ENCODE measurements at places on chromosomes 2 and 18.

GRCh38 chr2:85748039-85748734 lies 5.6 kb upstream of the ATOH8 start:
- DNase-seq = no peak

DNA sequence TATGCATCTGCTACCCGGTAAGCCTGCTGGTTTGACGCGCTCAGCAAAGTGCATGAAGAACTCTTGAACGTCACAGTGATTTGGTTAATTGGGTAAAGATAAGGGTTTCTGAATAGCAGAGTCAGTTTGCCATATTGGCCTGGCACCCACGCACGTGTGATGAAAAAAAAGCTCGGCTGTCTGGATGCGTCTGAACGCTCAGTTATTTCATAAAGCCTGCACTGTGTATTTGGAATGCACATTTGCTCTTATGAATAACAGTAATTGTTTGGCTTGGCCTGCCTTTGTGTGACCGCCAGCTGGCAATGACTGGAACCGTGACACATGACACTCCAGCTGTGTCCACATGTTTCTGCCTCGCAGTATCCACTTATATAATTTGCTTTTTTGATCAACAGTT lies 129.2 kb upstream of the MEIS1 start:
- no peak for DNase-seq

DNA sequence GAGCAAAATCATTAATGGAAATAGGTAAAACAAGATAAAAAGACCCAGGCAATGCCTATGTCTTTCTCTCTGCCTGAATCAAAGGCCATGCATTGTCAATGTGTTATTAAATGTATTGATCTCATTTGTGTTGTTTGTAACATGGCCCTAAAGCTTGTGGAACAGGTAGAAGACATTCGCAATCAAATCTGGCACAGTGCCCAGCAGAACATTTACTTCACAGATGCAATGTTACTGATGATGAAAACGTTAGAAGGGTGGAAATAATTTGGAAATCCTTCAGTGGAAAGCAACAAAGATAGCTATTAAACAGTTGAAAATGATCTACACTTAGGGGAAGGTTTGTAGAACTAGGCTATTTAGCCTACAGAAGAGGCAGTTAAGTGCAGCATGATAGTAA lies 368.2 kb downstream of the EPHA4 start:
- no peak for DNase-seq

DNA sequence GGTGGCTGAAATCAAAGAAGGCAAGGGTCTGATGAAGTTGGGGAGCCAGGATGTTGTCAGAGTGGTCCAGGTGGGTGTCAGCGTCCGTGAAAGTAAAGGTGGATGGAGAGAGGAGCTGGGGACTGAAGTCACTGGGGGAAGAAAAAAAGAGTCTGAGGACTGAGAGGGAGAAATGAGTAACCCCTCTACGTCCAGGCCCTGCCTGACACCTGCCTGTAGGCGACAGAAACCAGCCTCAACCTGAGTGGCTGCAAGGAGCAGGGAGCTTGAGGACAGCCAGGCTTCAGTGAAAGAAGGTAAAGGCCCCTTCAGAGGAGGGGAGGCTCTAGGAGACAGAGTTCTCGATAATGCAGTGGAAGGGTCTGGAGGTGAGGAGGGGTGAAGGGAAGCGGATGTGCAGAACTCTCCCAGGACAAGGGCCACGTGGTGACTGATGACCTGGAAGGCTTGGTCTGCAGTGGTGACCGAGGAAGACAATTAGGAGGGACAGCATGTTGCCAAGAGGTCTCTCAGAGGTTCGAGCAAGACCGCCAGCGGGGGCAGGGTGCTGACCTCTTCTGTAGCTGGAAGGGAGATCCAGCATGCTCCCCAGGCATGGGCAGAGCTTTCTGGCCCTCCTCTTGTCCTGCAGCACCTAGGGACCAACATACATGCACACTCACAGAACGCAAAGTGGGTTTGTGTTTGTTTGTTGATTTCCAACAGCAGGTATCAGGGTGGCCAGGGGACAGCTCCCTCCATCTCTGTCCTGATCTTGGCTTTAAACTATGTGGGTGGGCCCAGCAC lies 86.6 kb upstream of the TMEM247 start:
- DNase-seq = no peak

- DNase-seq = no peak
Observed at GRCh38 chr2:98601532-98602132, 6.7 kb downstream of the COA5 start.

- no peak for DNase-seq
Observed at GRCh38 chr2:105038383-105039061, 653 bp downstream of the MRPS9 start.

DNA sequence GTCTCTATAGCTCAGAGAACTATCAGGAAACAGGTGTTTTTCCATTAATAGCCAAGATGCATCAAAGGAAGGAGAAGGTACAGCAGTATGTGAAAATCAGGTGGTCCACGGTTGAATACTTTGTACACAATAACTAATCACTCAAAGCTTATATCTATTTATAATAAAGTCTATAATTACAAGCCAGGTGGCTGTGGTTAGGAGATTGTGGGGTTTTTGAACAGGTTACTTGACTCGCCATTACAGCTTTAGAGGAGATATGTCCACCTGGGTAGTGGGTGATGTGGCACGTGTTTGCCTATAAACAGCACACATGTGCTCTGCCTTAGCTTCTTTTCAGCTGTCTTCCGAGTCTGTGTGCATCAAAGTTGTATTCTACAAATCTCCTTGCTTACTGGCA lies 892.2 kb upstream of the ZEB2 start:
- no peak for DNase-seq

DNA sequence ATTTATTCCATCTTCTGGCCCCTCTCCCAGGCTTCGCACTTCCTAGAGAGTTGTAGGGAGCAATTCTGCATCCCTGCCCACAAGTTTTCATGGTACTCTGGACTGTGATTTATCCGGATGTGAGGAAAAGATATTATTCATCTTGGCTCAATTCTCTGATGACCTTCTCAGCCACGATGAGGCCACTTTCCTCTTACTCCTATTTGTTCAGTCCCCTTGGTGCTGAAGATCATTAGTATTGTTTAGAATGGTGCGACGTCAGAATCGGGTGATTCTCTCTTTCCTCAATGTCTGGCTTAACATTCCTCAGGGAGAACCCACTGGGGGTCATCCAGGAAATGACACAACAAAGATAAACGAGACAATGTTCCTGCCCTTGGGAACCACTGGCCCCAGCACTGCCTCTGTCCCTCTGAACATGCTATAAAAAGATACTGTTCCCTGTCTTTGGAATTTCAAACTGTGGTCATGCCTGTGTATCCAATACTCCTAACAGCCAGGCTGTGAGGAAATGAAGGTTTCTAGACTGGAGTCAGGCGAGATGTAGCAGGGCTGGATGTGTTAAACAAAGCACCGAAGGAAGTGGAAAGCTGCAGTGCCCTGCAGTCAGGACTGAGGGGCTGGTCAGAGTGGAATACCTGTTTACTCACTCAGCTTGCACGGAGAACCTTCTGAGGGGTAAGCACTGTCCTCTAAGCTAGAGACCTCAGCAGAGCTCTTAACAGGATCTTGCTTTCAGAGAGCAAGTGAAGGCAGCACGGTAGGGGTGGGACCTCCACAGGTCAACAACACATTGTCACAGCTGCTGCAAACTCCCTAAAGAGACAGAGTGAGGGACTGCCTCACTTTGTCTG lies 12.9 kb upstream of the GLI2 start:
- DNase-seq = no peak

DNA sequence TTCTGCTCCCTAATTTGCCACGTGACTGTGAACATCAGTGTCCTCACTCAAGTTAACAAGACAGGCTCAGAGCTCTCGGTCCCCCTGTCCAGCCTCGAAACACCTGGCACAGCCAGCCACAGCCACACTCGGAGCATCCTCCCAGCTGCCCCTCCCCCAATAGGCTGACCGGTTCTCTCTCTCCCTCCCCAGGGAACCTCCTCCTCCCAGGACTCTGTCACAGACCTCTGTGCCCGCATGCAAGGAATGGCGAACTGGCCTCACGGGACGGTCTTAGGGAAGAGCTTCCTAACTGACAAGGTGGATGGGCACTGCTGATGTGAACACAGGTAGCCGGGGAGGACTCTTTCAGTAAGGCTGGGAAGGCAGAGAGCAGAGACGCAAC lies 18.8 kb downstream of the CYP26B1 start:
- no peak for DNase-seq

- no peak for DNase-seq
Observed at GRCh38 chr2:29775937-29776336, 145.4 kb downstream of the ALK start.

DNA sequence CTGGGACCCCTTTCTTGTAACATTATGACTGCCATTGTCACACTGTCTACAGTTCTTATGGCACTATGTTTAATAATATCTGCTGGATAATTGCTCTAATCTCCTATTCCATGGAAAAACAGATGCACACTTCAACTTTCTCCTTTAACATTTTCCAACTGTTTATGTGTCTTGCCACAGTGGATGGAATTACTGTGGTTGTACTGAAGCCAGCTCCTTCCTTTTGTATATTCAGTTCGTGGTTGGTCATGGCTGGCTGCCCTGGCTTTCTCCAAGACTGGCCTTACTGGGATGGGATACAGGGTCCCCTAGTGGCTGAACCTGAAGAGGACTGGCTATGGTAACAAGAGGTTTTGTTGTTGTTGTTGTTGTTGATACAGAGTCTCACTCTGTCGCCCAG lies 113.9 kb downstream of the SS18 start:
- no peak for DNase-seq

DNA sequence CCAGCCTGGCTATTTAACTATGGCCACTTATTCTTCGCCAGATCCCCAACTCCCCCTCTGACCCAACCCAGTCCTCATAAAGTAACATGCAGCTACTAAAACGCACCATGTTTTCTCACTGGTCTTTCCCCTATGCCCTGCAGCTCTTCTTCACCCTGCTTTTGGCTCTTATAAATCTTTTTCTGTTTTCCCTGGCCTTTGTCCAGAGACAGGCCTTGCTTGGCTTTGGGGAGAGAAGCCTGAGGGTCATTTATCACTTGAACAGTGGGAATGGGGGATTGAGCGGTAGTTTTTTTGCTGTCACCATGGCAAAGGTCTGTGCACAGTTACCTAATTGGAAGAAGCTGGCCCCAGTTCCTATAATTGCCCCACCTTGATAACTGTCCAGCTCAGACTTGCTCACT lies 202.9 kb upstream of the NT5C1B start:
- DNase-seq = no peak

DNA sequence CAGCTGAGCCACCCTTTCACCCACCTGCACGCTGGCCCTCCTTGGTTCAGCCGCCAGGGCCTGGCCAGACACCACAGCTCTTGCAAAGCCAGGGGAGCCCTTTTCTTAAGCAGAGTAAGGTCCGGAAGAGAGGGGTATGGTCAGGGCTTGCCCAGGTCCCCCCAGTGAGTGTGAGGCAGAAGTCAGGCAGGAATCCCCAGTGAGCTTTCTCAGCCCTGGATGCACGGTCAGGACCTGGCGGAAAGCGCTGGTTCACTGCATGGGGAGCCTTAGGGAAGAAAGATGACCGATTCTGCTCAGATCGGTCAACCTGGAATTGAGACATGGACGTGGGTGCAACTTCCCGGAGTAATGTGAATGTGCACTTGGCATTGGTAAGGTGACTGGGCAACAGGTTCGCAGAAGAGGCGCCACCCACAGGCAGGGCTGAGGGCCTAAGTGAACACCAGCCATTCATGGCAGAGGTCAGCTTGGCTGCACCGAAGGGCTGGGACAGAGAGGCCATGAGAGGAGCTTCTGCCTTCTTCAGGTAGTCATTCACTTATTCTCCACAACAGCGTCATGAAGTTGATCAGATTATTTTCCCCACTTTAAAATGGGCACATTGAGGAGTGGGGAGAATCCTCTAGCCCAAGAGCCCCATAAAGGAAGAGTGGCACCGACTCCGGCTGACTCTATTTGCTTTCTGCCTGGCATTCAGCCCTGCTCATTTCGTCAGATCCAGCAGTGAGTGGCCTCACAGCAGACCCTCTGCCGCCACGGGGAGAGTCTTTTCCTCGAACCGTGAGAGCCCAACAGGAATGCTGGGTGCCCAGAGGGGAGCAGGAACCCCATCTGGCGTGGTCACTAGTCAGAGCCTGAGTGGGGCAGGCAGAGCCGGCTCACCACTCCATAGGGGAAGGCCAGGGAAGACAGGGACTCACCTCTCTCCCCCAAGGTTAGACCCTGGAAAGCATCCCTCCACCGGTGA lies 35.8 kb downstream of the SCTR start:
- DNase-seq = no peak

DNA sequence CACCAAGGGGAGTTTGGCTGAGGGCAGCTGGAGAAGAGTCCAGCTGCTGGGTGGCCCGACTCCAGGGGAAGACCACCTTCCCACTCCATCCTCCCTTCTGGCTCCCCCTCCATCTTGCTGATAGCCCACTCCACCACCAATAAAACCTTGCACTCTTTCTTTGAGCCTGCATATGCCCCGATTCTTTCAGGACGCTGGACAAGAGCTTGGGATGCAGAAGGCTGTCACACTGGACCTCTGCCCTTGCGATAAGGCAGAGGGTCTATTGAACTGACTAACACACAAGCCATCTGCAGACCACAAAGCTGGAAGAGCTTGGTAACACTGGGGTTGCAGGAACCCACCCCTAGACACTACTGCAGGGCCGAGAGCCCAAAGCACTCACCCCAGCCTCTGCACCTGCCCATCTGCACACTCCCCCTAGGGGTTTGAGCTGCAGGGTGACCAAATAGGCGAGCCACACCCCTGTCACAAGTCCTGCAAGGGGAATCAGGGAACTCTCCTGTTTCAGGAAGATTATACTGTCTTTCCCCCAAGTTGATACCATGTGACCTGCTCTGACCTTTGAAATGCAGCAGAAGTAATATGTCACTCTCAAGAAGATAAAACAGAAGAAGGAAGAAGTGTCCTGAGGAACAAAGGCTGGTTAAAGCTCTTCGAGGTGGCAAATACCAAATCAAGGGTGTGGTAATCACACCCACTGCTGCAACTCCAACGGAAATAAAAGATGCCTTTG lies 70.5 kb downstream of the SMAD4 start:
- DNase-seq = no peak

DNA sequence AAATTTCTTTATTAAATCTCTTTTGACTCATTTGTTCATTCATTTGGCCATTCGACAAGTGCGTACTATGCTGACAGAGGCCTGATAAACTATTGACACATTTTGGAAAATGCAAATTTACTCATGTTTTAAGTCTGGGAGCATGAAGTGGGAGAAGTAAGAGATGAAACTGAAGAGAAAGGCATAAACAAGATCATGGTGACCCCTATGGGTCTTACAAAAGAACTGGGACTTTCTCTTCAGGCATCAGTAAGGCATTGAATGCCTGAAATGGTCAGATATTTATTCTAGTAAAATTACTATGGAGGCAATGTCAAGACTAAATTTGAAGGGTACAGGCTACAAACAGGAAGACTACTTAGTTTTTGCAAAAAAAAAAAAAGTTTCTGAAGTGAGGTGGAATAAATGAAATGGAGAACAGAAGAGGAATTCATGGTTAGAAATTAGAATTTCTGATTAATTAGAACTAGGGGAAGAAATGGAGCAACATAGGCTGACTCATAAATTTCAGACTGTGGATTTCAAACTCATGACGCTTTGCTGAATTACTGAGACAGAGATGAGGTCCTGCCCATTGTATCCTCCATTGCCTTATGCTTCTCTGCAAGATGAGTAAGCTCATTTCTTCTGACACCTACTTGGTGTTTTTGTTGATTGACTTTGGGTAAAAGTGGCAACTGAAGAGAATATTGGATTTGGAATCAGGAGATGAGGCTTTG lies 32.7 kb downstream of the VSNL1 start:
- DNase-seq = no peak

GRCh38 chr2:69577467-69578197 lies 65.9 kb downstream of the AAK1 start:
- no peak for DNase-seq

All from HS-27A (cell line).